Vagina (tissue), 2 donors: ENCODE measurements at places on chromosomes 16 and 17. TPM values are rescaled to one million over a fixed set of nuclear protein-coding genes. Genes with fewer than 3 reads are reported as not detected.

DNA sequence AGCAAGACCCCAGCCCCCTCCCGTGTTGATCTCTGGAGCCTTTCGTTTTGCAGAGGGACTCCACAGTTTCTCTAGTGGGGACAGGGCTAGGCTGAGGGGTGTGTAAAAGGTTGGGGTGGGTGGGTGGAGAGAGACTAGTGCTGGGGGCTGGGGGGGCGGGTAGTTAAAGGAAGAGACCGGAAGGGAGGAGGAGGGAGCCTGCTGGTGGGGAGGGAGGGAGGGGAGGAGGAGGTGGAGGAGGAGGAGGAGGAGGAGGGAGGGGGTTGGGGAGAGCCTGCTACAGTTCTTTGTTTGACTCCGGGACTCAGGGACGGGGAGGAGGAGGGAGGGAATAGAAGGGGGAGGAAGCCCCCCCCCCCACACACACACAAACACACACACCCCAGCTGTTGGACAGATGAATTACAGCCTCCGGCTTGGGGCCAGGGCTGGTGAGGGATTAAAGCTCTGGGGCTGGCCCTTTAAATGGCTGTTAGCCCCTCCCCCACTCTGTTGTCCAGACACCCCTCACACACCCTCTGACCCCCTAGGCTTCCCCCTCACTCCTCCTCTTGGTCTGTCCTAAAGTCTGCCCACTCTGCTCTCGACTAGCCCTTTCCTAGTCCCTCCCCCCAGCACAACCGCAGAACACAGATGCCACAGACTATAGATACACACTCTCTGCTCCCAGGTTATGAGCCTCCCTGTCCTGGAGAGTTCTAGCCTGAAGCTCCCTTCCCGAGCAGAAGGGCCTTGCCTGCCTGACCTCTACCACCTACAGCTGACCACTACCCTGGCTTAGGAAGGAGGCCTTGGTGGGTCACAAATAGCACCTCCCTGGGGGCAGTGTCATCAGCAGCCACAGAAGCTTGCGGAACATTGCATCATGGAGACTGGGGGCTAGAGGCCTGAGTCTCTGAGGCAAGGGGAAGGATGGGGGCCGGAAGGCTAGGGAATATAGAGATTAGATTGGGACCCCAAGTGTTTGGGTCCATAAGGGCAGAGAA lies 4.4 kb downstream of the KDM6B start:
- no peak for DNase-seq

- no peak for DNase-seq
Measured at GRCh38 chr17:20111538-20111937, 102.4 kb downstream of the SPECC1 start.

TAT gene
- total RNA-seq, result not detected

- no peak for DNase-seq
Measured at GRCh38 chr17:40883031-40883430, 2.0 kb downstream of the KRT20 start.

DNA sequence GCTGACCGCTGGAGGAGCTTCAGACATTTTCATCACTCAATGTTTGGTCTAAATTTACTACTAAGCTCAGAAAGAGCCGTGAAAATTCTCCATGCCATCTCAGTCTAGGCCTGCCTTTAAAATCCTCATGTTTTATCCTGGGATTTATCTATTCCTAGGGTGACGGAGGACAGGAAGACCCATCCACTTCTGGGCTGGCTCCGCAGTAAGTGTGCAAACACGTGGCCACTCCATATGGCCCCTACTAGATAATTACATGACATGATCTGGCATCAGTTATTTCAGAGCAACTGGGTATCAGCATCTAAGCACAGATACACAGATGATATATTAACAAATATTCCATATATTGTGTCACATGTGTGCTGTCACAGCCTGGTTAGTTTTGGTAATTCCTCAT lies 77.8 kb upstream of the HS3ST4 start:
- DNase-seq, result no peak

- no peak for DNase-seq
Measured at GRCh38 chr17:5024604-5025003, 10.6 kb downstream of the SLC52A1 start.

COIL gene
- total RNA-seq, result 9.8 TPM

DNA sequence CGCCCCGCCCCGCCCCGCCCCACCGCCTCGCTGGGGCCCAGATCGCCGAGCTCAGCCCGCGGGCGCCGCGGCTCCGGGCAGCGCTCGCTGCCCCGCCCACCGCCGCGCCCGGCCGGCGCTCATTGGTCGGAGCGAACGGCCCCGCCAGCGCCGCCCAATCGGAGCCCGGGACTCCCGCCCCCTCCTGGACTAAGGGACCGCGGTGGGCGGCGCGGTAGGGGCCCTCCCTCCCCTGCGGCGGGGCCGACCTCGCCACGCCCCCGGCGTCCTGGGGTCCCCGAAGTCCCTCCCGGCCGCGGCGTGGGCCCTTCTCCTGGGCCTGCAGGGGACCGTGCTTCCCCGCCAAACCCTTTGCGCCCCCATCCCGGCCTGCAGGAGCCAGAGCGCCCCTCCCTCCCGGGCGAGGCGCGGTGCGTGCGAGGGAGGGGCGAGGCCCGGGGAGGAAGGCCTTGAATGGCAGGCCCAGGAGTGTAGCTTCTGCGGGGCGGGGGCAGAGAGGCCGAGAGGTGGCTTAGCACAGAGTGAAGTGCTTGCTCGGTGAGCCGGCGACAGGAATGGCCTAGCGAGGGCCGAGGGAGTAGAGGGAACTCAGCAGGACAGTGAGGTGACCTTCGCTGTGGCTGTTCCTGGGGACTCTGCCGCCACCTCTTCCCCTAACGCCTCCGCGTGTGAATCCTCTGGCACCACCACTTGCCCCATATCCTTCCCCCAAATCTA lies at the start of gene CAMKK1:
TSS of gene CAMKK1 (minus strand) at position 51 of the 717 bp plus-strand sequence. CDS start 7,366 bp downstream, outside the sequence.
- DNase-seq, result no peak
